ENCODE measurements at places on chromosomes 5 and 9.
A peak's percentile ranks its signal among the peaks of the same experiment; 100 is the strongest.

- DNase-seq, result peak; percentile 17
Measured at GRCh38 chr5:23223846-23224245, 283.6 kb upstream of the PRDM9 start.

DNA sequence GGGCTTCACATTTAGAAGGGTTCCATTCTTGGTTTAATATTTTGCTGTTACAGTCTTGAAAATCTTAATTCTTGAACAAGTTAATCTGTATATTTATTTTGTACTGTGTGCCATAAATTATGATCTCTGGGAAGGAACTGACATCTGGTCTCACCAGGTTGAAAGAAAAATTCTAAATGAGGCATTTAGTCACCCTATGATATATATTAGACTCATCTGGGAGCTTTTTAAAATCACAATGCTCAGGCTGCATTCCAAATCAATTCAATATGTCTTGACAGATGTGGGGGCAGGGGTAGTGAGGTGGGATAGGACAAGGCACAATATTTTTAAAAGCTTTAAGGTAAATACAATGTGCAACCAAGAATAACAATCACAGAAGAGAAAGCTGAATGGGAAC, 569.2 kb downstream of the PRR16 start:
- no peak for DNase-seq

DNA sequence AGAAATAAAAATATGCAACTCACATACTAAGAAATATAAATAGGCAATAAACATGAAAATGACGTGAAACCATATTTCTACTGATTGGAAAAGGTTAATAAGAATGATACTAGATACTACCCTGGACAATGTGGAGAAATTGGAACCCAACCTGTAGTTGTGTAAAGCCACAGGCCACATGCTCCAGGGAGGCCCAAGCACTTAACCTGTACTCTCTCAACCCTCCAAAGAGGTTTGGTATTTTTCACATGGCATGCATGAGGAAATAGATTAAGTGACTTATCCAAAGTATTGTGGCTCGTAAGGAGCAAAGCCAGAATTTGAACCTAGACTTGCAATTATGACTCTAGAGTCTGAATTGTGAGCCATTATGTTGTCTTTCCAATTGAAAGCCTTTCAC, 13.4 kb downstream of the LIFR start:
- DNase-seq, result no peak

- DNase-seq, result peak; percentile 38
Measured at GRCh38 chr5:122434205-122434970, 122.4 kb downstream of the SNCAIP start.

GRCh38 chr5:168290902-168291341, 523 bp upstream of the WWC1 start:
- no peak for DNase-seq

DNA sequence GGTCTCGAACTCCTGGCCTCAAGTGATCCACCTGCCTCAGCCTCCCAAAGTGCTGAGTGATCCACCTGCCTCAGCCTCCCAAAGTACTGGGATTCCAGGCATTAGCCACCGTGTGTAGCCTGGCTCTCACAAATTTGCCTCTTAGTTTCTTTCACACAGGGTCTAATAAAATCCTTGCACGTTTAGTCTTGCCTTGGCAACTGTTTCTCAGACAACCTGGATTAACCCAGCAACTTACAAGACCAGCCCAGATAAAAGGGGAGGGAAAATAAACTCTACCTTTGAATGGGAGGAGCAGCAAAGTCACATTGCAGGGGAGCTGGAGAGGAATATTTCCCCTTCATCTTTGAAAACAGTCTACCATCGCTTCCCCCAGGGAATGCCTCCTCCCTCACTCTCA, 29.3 kb upstream of the GNA14 start:
- no peak for DNase-seq

GRCh38 chr9:33517373-33517772, 6.7 kb upstream of the ANKRD18B start:
- DNase-seq, result peak; percentile 47

GRCh38 chr5:127451096-127451495, 66.3 kb upstream of the PRRC1 start:
- DNase-seq, result no peak

GRCh38 chr9:123120953-123121352, 87.5 kb downstream of the GPR21 start:
- DNase-seq, result no peak

GRCh38 chr5:120463991-120464626, at the start of gene PRR16:
Gene PRR16, plus strand, starts transcription at chr5:120464300.
- DNase-seq, result peak; percentile 70

GRCh38 chr5:959581-960531, 48.7 kb upstream of the NKD2 start:
- no peak for DNase-seq

GRCh38 chr9:78769690-78770089, 472.8 kb downstream of the PSAT1 start:
- DNase-seq, result no peak

- no peak for DNase-seq
Measured at GRCh38 chr5:102961671-102962070, 158.3 kb downstream of the GIN1 start.

DNA sequence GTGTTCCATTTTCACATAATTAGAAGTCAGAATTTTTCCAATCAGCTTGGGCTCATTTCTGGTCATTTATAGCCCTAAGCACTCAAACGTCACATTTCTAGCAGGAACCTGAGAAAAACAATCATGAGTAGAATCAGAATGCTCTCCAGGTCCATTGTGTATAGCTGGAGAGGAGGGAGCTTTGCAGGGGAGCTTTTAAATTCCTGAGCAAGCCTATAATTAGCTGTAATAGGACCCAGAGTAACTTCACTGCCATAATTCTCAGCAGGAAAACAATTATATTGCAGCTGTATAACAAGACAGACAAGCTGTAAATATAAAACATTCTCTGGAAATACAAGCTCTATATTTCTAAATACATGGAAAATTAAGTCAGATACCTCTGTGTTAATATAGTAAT, 637.6 kb upstream of the SGCD start:
- no peak for DNase-seq

DNA sequence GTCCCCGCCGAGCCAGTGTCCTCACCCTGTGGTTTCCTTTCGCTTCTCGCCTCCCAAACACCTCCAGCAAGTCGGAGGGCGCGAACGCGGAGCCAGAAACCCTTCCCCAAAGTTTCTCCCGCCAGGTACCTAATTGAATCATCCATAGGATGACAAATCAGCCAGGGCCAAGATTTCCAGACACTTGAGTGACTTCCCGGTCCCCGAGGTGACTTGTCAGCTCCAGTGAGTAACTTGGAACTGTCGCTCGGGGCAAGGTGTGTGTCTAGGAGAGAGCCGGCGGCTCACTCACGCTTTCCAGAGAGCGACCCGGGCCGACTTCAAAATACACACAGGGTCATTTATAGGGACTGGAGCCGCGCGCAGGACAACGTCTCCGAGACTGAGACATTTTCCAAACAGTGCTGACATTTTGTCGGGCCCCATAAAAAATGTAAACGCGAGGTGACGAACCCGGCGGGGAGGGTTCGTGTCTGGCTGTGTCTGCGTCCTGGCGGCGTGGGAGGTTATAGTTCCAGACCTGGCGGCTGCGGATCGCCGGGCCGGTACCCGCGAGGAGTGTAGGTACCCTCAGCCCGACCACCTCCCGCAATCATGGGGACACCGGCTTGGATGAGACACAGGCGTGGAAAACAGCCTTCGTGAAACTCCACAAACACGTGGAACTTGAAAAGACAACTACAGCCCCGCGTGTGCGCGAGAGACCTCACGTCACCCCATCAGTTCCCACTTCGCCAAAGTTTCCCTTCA, 1.4 kb downstream of the GLIS3 start:
- peak; percentile 50 for DNase-seq

GRCh38 chr9:127118597-127119319, 3.7 kb downstream of the ANGPTL2 start:
- DNase-seq, result no peak

- no peak for DNase-seq
Measured at GRCh38 chr5:72682561-72682960, 133.9 kb upstream of the TNPO1 start.

DNA sequence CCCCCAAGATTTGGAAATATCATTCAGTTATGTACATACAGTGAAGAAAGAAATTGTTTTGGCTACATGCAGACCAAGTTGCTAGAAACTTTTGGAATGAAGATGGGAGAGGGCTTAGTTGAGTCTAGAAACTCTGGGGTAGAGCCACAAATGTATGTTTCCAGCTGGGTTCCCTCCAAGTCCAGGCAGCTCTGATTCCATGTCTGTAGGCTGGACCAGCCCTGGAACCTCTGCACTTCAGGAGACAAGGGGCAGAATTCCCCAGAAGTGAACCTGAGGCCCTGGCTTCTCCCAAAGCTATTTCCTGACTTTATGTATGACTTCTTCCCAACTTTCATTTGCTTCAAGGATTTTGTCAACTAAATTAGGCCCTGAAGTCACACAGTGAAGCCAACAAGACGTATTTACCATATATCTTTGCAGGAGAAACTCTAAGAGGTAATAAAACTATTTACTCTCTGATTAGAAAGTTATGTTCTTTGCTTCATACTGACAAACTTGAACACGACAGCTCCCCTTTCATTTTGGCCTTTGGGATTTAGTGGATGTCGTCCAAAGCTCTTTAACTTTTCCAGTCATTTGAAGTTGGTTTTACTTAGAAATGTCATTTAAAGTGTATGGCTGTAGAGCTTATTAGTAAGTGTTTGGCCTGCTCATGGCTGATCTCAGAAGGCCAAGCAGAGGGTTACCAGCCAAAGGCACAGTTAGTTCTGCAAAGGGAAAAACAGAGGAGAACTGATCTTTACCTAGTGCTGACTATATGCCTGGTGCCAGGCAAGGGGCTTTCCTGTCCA, 152.0 kb upstream of the SLC28A3 start:
- no peak for DNase-seq

- DNase-seq, result peak; percentile 59
Measured at GRCh38 chr5:93589152-93589828, 6.3 kb downstream of the NR2F1 start.

GRCh38 chr5:140005145-140005591, 37.9 kb downstream of the NRG2 start:
- no peak for DNase-seq

- DNase-seq, result peak; percentile 34
Measured at GRCh38 chr5:74433255-74433895, 207.2 kb downstream of the ENC1 start.

DNA sequence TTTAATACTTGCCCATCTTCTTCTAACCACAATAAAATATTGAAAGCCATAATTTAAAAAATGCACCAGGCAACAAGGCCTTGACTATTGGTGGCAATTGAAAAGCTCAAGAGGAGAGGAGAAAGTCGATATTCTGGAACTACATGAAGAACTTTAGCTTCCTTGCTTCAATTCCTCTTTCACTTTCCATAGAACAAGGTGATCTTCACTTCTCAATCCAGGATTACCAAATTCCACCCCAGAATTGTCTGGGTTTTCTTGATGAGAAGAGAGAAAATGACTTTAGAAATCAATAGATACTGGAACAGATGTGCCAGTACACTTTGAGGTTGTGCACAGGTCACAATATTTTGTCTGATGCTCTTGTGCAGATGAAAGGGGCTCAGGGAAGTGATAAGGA, 52.2 kb downstream of the PTCD2 start:
- no peak for DNase-seq

DNA sequence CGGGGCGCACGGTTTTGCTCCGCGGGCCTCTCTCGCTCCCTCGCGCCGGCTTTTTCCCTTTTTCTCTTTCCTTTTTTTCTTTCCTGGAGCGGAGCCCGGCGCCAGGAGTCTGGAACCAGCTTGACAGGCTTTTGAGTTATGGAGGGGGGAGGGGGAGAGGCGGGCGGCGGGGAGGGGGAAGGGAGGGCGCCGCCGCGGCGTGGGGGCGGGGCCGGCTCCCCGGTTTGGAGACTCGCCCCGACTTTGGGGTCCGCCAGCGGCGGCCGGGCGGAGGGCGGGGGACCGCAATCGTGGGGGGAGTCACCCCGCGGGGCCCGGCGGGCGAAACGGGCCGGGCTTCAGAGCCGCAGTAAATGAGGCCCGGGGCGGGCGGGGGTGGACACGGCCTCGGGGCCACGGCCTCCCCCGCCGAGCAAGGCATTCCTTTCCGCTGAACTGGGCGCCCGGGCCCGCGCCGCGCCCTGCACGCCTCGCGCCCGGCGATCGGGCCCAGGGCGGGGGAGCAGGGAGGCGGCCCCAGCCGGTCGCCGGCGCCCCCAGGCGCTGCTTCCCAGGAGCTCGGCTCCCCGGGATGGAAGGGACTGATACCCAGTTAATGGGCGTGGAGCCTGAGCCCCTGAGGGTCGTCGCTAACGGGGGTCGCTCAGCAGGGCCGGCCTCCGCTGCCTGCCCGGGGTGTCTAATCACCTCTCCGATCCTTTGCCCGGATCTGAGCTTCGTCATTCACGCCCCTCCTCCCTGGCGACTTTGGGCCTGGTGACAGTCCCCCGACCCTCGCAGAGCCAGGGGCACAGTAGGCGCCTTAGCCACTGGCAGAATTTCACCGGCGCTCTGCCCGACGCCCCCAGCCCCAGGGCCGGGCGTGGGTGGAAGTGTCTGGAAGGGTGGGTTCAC, 138.1 kb downstream of the C9orf50 start:
- DNase-seq, result peak; percentile 91

DNA sequence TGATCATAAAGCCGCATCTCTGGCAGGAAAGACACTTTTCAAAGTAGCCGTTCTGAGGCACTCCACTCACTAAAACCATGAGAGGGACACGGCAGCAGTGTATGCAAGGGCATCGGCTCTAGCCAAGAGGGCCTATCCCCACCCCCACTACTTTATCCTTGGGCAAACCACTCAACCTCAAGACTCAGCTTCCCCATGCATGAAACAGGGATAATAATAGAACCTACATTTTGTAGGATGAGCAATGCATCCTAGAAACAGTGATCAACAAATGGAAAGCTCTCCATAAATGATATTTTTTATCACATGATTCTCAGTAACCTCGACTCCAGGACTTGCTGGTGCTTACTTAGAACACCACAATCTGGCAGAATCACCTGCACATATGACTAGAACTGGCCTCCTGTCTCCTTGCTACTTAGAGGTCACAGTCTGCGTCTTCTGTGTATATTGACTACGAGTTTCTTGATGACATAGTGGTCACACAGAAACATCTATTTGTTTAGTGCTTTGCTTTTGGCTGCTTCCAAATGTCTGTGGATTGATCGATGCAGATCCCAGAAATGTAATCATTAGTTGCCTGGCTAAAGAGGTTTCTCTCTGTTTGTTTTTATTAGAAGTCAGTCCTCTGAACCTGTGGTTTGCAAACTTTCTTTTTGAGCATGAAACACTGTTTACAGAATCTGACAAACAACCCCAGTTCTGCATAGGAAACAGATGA, 102.1 kb downstream of the LHFPL2 start:
- DNase-seq, result no peak

GRCh38 chr5:124764585-124764984, 18.1 kb upstream of the ZNF608 start:
- DNase-seq, result no peak

GRCh38 chr9:113945784-113946183, 69.7 kb downstream of the ZNF618 start:
- DNase-seq, result no peak

- no peak for DNase-seq
Measured at GRCh38 chr5:92879806-92880543, 701.0 kb downstream of the NR2F1-AS1 start.

GRCh38 chr5:105617436-105618215, 2053.1 kb downstream of the EFNA5 start:
- no peak for DNase-seq

Data from astrocyte of the spinal cord (primary cell).